ENCODE measurements at places on chromosomes 13 and 19.

GRCh38 chr13:110018009-110018408 lies 231.6 kb upstream of the IRS2 start:
- no peak for DNase-seq

DNA sequence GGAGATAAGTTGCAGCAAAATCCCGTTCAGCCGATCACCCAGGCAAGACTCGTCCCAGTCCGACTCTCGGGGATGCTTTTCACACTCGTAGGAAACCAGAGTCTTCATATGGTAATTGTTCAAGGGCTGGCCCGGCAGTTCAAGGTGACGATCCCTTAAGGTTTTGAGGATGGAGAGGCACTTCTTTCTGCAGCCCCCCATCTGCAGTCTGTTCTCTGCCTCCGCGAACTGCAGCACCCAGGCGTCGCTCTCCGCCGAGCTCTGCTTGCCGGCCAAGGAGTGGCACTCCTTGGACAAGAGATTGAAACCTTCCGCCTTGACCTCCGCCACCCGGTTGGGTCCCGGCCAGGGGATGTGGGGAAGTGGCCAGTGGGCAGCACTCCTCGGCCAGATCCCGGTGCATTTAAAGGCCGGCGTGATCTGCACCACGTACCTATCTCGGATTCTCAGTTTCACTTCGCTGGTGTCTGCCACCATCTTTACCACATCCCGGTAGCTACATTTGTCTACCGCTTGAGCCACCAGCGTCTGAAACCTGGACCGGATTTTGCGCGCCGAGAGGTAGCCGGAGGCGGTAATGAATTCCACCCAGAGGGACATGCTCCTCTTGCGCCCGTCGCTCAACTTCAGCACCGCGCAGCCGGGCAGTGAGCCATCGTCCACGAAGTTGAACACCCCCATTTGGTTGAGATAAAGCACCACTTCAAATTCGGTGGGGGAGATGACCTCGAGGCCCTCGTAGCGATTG lies 1.1 kb downstream of the MAB21L1 start:
- no peak for DNase-seq

DNA sequence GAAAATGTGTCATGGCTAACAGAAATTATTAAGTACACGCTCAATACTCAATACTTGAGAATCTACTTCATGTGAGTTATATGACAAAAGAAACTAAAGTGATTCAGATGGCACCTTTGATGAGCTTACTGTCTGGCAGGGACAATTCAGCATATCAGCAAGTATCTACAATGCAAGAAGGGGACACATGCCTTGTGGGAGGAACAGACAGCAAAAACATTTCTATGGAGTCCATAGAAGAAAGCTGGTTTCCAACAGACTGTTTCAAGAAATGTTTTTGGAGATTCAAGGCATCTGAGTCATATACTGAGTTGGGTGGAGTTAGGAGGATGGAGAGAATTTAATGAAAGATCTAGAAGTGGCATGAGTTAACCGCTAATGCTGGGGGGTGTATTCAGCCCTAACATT lies 54.7 kb downstream of the MBNL2 start:
- DNase-seq: no peak

DNA sequence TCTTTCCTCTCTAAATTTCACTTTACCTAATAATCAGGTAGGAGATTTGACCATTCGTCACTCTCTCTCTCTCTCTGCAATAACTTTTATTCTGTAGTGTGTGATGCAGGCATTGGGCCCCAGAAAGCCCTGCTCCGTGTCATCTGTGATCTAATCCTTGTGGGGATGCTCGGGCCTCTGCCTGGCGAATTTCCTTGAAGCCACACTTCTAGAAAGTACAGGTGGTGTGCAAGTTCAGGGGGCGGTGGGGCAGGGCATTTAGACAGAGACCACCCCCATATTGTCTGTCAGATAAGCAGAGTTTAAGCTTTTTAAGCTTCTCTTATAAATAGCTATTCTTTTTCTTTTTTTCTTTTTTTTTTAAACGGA lies 53.4 kb upstream of the GPR12 start:
- DNase-seq: no peak

DNA sequence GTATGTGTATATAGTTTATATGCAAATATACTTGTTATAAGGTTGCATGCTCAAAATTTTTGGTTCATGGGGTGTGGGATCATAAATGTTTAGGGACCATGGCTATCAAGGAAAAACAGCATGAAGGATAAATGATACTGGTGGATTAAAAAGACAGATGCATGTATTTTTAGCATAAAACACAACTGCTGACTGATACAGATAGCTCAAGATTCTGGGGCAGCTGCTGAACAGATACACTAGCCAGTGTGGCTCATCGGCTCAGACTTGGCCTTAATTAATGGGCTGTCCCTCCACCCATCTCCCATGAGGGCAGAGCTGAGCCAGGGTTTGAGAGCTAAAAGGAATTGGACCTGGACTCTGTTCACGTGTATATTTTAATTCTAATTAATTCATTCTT lies 11.4 kb downstream of the ALOX5AP start:
- no peak for DNase-seq

DNA sequence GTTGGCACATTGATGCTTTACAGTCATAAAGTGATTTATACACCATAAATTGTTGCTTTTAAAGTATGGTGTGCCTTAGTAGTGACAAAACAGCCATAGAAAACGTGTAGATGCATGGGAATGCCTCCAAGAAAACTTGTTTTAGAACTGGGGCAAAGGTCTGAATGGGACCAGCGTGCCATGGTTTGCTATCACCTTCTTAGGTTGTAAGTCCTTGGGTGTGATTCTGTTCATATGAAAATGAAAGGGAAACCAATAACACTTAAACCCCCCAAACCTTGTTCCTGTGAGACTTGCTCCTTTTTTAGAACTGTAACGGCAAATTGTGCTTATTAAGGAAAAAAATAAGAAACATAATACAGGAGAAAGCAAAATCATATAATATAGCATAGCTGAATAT lies 603.3 kb upstream of the SLITRK6 start:
- no peak for DNase-seq

DNA sequence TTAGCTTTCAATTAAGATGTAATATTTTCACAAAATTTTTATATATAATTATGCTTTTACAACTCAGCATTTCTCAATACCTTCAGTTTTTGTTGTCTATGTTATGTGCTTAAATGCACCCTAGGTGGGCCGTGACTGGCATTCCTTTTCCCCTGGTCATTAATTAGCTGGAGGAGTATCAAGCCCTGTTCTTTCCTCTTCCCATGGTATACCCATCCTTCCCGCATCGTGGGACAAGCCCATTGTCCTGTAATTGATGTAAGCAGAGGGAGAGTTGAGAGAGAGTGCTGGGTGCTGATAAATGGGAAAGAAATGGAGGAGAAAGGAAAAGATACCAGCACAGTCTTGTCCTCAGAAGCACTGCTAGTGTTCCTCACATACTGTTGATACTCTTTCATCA lies 591.7 kb downstream of the GPC6 start:
- DNase-seq: no peak

DNA sequence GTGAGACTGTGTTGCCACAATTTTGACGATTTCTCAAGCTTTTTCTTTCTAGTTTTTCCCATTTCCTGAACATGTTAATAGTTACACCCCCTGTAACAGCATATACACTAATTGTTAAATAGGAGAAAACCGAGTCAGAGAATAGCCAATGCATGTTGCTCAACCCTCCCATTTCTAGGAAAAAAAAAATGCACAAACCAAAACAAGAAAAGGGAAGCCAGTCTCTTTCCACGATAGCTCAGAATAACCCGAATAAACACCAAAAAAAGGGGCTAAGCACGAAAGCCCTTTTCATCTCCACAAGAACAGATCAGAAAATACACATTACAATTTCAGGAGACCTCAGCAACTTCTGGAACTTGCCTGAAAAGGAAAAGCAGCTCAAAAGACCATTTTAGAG lies 16.3 kb downstream of the LATS2 start:
- no peak for DNase-seq

DNA sequence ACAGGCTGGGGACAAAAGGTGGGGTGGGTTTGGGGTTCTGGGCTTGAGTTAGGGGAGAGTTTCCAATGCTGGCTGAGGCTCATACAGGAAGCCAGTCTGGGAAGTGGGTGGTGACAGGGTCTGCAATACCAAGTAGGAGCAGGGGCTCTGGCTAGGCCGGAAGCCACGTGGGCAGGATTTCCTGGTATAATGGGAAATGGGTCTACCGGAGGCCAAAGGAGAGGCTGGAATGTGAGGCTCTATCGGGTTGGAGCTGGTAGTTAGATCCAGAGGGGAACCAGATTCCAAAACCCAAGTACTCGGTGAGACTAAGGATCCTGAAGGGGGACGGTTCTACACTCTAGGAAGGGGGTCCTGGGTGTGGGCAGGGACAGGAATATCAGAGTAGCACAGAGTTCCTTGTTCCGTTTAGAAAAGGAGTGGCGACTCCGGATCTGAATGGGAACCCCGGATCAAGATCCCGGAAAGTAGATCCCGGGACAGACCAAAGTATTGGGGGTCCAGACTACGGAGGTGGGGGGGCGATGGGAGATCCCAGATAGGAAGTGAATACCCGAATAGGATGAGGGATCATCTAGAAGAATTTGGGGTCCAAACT lies 802 bp downstream of the CDC37 start:
- no peak for DNase-seq

DNA sequence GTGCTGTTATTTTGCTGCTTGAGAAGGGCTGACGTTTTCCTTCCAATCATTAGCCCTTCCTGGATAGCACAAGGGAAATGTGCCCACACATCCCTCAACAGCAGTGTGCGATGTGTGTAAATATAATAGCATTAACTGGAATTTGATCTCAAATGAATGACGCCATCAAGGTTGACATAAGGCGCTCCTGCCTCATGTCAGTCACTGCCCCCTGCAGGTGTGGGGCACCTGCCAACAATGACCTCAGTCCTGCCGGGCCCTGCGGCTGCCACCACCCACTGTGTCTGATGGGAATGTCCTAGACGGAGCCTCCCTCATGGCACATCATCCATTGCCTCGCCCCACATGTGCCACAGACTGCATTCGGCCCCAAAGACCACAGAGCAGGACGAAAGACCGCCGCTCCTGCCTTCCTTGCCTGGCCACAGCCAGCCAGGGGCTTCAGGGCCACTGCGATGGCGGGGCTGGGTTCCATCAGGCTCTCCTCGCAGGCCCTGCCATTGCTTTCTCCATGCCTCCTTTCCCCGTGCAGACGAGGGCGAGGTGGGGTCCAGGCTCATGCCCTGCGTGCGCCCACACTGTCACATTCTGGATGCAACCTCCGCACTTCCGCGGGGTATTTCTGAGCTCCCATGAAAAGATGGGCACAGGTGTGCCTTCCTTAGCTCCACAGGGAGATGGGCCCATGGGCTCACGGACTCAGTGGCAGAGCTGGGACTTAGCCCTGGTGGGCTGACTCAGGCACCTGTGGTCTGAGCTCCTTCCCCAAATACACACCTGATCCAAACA lies 146.7 kb downstream of the SOX1 start:
- DNase-seq: peak; percentile 85

DNA sequence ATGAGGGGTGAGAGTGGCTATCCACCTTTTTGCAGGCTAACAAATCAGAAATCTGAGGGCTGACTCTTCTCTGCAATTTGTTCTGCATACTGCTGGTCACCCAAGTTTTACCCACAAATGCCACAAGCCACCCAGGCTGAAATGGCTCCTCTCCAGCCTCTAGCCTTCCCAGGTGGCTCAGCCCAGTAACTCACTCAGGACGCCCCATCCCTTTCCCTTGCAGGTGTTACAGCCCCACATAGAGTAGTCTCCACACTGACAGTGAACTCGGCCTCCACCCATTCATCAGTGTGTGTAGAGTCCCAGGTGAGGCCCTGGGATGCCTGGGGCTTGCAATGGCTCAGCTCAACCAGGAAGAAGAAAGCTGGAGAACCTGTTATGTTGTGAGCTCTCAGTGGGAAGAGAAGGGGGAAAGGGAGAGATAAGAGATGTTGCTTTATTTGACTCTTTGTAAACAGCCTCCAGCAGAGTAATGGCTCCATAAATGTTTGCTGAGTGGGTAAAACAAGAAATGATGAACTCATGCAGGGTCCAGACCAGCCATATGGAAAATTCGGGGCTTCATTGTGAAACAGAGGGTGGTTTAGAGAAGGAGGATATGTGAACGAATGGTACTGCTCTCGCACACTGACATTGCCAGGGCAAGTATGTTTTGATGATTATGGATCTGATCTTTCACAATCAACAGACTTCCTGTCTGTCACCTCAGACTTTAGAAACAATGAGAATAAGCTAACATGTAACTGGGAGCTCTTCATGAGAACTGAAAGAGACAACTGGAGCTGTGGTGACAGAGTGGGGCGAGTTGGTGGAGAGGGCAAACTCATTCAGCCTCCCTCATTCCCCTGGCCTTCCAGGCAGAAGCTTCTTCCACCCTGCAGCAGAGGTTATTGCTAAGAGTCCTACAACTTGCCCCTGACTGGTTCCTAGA lies 74.2 kb upstream of the RFC3 start:
- DNase-seq: no peak

- DNase-seq: no peak
Measured at GRCh38 chr19:45103508-45104319, 10.7 kb downstream of the PPP1R37 start.

GRCh38 chr19:6481541-6482342 lies at the start of gene DENND1C:
TSS of gene DENND1C (minus strand) at chr19:6481787. CDS start at chr19:6481695, 92 bp downstream.
- DNase-seq: no peak

DNA sequence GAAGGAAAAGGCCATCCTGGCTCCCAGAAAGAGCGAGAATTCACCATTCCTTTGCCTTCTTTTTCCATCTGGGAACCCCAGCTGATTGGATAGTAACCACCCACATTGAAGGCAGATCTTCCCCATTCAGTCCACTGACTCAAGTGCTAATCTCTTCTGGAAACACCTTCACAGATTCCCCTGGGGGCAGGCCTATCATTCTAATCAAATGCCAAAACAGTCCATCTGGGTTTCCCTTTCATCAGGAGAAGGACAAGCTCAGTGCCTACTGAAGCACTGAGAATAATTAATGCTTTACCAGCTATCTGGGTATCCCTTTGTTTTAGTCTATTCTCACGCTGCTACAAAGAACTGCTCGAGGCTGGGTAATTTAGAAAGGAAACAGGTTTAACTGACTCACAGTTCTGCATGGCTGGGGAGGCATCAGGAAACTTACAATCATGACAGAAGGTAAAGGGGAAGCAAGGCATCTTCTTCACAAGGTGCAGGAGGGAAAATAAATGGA lies 293.2 kb downstream of the ENOX1 start:
- no peak for DNase-seq

DNA sequence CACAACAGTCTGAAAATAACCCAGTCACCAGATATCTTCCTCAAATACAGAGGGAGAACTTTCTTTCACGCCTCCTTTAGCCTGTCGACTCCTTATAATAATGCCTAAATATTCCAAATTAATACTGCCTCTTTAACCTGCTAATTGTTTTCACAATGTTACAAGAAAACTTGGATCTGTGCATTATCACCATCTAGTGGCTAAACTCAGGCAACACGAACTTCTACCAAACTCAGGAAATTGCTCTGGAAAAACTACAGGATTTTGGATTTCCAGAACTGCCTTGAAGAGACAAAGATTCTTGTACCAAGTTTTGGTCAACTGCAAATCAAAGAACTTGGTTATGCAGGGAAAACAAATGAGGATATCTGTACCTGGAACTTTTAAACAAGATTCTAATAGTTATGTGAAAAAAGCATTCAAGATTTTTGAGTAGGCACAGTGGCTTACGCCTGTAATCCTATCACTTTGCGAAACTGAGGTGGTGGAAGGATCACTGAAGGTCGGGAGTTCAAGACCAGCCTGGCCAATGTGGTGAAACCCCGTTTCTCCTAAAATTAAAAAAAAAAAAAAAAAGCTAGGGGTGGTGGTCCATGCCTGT lies 10.8 kb downstream of the CLN5 start:
- peak; percentile 14 for DNase-seq

Data from NCI-H1930 (cell line).